Lower lobe of right lung (tissue), 2 donors: ENCODE measurements at places on chromosomes 2 and 18. TPM values are rescaled to one million over a fixed set of nuclear protein-coding genes. Genes with fewer than 3 reads are reported as not detected.

DNA sequence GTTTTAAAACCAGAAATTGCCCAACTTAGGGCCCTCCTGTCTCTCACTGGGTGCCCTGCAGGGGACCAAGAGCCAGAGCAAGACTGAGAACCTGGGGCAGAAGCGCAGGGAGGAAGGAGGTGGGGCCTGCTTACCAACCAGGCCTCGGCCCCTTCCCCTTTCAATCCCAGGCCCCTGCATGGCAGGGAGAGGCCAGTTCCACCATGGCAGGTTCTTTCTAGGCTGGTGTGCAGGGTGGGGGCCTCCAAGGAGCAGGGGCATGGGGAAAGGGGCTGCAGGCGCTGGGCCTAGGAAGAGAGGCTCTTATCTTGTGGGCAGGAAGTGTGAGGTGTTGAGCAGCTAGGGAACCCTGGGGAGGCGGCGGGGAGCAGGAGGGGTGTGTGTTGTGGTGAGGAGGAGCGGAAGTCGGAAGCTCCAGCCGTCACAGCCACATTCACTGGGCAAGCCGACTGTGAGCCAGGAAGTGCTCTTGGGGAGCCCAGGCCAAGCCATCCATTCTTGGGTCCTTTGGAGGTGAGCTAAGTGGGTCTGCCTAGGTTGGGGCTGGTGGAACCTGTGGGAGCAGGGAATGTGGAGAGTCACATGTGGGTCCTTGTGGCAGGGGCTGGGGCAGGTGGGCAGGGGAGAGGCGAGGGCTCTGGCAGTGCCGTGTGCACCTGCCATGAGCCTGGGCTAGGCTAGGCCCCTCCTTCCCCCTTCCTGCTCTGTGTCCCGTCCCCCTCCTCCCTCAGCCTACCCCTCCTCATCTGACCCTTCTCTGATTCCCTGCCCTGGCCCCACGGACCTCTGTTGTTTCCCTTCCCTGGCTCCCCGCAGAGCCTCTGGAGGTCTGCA lies at the start of gene PSD4:
Gene PSD4 (plus strand): TSS at position 430 of the 834 bp plus-strand sequence. CDS start 8,486 bp downstream, outside the sequence.
- peak; percentile 88 for DNase-seq

GRCh38 chr18:63119647-63120046 lies 199.9 kb downstream of the BCL2 start:
- no peak for DNase-seq

GRCh38 chr2:203689426-203690116 lies 16.9 kb upstream of the CD28 start:
- DNase-seq = no peak

Gene SPDYA
- 1.9 TPM for total RNA-seq

DNA sequence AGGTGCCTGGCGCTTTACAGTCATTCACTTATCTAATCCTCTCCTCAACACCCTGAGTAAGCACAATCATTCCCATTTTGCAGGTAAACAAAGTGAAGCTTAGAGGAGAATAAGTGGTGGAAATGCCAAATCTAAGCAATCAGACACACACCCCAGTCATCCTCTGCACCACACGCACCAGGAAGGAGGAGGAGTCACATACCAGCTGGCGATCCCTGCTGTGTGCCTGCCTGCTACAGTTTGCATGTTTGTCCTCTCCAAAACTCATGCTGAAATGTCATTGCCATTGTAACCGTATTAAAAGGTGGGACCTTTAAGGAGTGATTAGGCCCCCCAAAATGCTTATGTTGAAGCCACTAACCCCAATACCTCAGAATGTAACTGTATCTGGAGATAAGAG lies 93.7 kb downstream of the LOXHD1 start:
- DNase-seq = no peak

Gene SP140
- total RNA-seq = 15.0 TPM

GRCh38 chr2:187774551-187775071 lies 220.4 kb upstream of the TFPI start:
- DNase-seq = no peak

- DNase-seq = no peak
Observed at GRCh38 chr2:63562751-63563150, 25.5 kb downstream of the WDPCP start.

DNA sequence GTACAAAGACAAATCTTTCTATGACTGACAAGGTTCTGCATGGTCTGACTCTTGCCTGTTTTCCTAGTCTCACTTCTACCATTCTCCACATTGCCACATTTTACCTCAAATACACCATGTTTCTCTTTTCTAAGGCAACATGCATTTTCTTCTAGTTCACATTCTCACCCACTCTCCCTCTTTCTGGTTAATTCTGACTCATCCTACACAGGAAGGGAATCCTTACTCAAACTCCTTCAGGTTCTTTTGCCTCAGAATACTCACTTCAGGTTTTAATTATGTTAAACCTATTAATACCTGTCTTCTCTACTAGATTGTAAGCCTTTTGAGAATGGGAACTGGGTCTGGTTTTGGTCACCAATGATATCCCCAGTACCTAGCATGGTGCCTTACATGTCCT lies 47.2 kb downstream of the MAP2 start:
- no peak for DNase-seq

Gene DNAJC5G
- total RNA-seq = not detected

Gene GRB14
- 4.6 TPM for total RNA-seq

- peak; percentile 60 for DNase-seq
Observed at GRCh38 chr2:218168635-218169462, 2.1 kb upstream of the CXCR1 start.

DNA sequence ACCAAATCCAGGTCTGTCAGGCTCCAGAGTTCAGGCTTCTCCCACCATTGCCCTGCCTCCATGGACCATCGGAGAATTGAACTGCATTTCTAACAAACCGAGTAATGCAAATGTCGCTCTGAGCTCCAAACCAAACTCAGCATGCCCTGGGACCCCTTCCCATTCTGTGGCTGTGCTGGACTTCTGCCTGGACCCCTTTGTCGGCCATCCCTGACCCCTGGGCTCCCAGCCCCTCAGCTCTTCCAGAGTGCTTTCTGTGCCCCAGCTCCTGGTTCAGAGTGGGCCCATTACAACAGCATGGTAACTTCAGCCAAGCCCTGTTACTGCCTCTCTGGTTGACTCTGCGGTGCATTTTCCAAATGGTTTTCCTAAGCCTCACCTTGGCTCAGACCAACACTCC lies 55.1 kb upstream of the MAPRE3 start:
- no peak for DNase-seq

Gene SERPINB3
- not detected for total RNA-seq
